HAP-1 (cell line): ENCODE measurements at places on chromosomes 5 and 9.

DNA sequence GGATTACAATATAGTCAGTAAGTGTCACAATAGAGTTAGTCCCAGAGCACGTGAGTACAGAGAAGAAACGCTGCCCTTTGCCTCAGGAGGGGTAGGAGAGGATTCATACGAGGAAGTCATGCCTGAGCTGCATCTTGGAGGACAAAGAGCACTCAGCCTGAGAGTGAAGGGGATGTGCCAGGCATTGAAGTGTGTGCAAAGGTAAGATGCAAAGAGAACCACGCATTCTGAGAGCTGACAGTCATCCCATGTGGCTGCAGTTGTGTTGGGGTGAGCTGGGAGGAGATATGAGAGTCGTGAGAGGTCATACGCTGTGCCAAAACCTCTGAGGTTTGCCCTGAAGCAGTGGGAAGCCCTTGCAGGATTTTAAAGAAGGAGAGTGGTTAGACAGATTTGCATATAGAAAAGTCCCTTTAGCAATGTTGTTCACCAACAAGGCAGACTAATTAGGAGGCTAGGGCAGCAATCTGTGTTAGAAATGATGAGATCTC is 97.5 kb downstream of the PIP5K1B start:
- DNase-seq = no peak

- DNase-seq = no peak
Observed at GRCh38 chr5:111163000-111163399, 61.2 kb upstream of the CAMK4 start.

DNA sequence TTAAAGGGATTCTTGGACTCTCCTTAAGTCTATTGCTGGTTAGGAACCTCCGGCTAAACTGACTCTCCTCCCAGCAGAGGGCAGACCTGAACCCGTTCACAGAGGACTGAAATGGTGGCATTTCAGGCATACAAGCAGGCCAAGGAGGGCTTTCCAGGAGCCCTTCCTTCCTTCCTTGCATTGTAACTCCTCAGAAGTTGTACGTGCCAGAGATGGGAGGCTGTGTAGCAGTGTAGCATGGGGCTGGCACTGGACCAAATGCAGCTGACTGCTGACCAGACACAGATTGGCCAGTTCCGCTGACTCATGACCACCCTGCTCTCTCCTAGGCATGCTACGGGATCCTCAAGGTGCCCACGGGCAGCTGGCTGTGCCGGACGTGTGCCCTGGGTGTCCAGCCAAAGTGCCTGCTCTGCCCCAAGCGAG is 36.4 kb downstream of the JADE2 start:
- DNase-seq = peak; percentile 7

DNA sequence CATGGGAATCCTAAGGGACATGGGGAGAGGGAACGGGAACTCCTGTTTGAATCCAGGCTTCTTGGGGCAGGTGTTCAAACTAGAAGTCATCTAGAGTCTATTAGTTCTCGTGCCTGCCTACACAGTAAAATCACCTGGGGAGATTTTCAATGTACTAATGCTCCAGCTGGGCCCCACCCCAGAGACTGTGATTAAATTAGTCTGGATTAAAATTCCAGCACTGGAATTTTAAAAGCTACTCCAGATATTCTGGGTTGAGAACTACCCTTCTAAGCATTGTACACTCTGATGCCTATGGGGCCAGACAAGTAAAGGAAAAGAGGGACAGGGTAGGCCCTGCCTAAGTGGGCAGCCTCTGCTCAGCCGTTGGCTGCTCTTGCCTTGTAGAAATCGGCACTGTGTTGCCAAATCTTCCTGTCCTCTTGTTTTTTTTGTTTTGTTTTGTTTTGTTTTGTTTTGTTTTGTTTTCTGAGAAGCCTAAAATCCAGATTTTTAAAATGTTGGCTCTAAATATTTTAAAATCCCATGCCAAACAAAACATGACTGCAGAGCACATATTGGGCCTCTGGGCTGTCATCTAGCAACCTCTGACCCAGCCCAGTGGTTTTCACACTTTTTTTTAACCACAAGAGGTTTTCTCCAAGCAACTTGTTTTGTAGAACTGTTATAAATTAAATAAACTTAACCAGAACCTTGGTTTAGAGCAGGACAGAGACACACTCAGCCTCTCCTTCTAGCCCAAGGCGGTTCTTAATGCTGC is 29.0 kb downstream of the ADRB2 start:
- no peak for DNase-seq
